ENCODE measurements at places on chromosomes 16 and 17.
A peak's percentile ranks its signal among the peaks of the same experiment; 100 is the strongest.

DNA sequence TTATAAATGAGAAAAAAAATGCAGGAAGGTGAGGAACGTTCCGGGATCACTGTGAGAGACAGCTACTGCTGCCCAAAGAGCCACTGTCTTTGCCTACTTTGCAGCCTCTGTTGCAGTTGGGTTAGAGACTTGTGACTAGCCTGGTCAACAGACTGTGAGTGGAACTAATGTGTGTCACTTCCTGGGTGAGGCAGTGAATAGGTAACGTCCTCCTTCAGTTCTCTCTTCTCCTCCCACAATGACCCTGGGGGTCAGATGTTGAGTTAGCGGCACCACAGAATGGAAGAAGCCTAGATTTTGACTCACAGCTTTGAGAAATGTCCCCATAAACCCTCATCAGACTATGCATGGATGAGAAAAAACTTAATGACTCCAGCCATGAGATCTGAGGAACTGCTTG, 5.2 kb downstream of the C16orf46 start:
- DNase-seq = peak; percentile 55

- DNase-seq = no peak
Observed at GRCh38 chr17:55825213-55825612, 74.4 kb downstream of the PCTP start.

GRCh38 chr16:19238406-19238805, 47.1 kb upstream of the CLEC19A start:
- DNase-seq = no peak

- DNase-seq = no peak
Observed at GRCh38 chr16:69579783-69580481, 14.2 kb downstream of the NFAT5 start.

DNA sequence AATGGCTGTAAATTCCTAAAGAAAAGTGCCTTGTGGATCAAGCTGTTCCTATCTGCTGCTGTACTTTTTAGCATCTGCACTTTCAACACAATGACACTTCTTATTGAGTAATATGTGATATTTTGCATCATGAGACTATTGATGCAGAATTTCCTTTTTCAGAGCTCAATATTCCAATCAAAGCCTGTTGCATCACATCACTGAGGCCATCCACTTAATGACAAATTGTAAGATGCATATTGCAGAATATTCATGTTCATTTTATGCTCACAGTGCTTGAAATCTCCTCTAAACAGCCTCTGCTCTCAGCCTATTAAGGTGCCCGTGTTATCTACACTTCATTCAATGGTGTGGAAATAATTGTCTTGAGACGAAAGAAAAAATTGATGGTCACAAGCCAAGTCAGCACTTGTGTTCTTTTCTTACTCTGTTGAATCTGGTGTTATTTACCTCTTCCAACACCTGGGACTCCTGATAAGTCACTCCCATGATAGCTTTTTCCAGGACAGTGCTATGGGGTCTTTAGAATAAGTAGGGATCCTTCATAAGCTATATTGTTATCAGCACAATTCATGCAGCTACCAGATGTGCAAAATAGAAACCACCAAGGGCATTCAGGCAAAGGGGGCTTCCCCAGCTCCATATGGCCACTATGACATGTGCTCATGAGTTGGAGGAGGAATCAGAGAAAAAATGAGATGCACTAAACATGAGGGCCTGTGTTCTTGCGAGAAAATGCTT, 9.3 kb upstream of the SKAP1 start:
- DNase-seq = no peak

- DNase-seq = no peak
Observed at GRCh38 chr17:43662413-43663141, 855 bp upstream of the MEOX1 start.

DNA sequence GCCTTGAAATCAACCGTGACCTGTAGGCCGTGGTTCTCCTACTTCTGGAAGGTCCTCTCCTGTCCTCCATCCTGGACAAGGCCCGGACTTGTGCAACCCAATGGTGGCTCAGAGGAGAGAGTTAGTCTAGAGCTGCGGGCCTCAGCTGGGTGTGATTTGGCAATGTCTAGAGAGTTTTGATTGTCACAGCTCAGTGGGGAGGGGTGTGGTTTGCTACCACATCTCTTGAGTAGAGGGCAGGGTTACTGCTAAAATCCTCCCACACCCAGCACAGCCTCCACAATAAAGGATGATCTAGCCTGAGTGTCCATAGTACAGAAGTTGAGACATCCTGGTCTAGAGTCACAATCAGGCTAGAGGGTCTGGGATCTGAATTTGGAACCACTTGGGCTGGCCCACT, 40.3 kb downstream of the MYH13 start:
- no peak for DNase-seq

GRCh38 chr17:45732926-45733505, 51.1 kb upstream of the CRHR1 start:
- DNase-seq = peak; percentile 13

- DNase-seq = peak; percentile 18
Observed at GRCh38 chr16:89507214-89507833, 879 bp upstream of the SPG7 start.

- no peak for DNase-seq
Observed at GRCh38 chr16:11035096-11035495, 90.7 kb downstream of the CLEC16A start.

GRCh38 chr16:1188432-1189189, 35.7 kb downstream of the CACNA1H start:
- DNase-seq = peak; percentile 23

GRCh38 chr16:68517606-68518166, 21.4 kb upstream of the ZFP90 start:
- DNase-seq = no peak

- peak; percentile 45 for DNase-seq
Observed at GRCh38 chr17:64984851-64985521, 65.7 kb upstream of the LRRC37A3 start.

DNA sequence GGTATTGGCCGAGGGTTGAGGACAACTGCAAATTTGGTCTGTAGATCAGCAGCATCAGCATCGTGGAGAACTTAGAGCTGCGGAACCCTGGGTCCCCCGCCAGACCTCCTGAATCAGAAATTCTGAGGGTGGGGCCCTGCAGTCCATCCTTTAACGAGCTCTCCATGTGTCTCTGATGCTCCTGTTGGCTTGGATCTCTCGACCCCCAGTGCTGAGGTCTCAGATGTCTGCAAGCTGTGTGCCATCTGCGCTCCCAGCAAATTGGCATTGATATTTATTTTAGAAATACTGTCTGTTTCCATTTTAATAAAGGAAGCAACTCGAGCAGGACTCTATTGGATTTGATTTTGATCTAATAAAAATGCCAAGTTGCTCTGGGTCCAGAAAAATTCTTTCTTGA, 250.0 kb downstream of the KATNIP start:
- DNase-seq = no peak

- no peak for DNase-seq
Observed at GRCh38 chr17:77708049-77708448, 250.5 kb upstream of the TNRC6C start.

GRCh38 chr17:49393491-49394255, 21.0 kb downstream of the PHB1 start:
- no peak for DNase-seq

GRCh38 chr16:85436207-85436606, 176.9 kb upstream of the GSE1 start:
- DNase-seq = no peak

DNA sequence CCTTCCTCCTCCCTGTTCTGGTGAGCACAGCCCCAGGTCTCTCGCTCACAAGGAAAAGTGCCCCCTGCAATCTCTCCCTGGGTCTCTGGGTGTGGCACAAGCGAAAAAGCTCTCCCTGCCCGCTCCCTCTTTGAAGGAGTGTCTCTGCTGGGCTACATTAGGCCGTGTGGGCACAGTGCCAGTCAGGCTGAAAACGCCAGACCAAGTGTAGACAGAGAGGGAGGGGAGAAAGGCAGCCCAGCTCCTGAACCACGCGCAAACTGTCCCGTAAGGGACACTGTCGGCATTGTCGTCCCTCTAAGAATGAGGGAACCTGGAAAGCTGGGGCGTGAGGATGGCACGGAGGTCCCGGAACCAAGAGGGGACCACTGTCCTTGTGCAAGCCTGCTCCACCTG, 3.9 kb downstream of the SMIM5 start:
- no peak for DNase-seq

DNA sequence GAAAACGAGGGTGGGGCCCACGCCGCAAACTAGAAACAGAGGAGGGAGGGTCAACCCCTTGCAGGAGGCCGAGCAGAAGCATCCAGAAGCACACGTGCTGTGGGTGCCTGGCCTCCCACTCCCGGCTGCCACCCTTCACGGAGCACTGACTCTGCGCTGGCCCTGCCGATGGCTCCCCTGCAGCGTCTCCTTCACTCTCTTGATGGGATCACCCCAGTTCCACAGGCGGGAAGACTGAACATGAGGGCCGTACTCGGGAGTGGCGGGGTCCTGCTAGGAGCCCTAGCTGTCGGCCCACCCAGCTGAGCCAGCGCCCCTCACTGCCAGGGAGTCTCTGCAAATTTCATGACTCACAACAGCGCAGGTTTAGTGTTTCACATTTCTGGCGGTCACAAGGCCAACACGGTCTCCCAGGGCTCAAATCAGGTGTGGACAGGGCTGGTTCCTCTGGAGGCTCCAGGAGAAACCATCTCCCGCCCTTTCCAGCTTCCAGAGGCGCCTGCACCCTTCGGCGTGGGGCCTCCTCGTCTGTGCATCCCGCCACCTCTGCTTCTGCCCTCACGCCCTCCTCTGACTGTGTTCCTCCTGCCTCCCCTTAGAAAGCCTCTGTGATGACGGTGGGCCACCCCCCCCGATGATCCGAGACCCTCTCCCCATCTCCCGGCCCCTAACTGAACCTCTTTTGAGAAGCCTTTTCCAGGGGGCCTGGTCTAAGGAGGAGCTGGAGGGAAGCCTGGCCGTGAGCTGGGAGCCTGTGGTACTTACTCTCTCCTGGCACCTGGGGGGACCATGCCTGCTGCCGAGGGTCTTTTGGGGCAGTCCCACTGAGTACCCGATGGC, 2.0 kb downstream of the PTX4 start:
- DNase-seq = no peak

GRCh38 chr16:4257646-4258556, 14.9 kb downstream of the TFAP4 start:
- DNase-seq = peak; percentile 47

GRCh38 chr16:24939224-24939623, 75.9 kb downstream of the ARHGAP17 start:
- no peak for DNase-seq

- DNase-seq = peak; percentile 17
Observed at GRCh38 chr16:8571061-8571596, 19.2 kb downstream of the TMEM114 start.

DNA sequence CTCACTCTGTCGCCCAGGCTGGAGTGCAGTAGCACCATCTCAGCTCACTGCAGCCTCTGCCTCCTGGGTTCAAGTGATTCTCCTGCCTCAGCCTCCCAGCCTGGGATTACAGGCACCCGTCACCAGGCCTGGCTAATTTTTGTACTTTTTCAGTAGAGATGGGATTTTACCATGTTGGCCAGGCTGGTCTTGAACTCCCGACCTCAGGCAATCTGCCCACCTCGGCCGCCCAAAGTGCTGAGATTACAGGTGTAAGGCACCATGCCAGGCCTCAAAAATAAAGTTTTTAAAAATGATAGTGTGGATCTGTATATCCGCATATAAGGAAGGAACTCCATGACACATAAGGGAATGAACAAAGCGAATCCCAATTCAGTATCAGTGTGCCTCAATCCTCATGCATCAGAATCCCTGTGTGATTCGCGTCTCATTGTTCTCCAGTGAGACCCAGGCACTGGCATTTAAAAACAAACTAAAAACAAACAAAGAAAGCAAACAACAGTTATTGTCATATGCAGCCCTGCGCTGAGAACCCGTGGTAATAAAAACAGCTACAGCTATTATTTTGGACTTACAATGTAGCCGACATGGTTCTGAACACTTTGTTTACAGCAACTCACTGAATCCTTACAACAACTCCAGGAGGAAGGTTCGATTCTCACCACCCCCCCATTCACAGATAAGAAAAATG, 54.1 kb upstream of the CREBBP start:
- no peak for DNase-seq

GRCh38 chr17:44314869-44315661, 6.7 kb downstream of the RUNDC3A start:
- peak; percentile 29 for DNase-seq
